Gastrocnemius medialis (tissue), 4 donors: ENCODE measurements at places on chromosomes 12 and 14. TPM values are rescaled to one million over a fixed set of nuclear protein-coding genes. Genes with fewer than 3 reads are reported as not detected.

PPP2R5C gene
- total RNA-seq, result 65.9 TPM

TIMELESS gene
- total RNA-seq, result 1.9 TPM

RASSF9 gene
- 0.46 TPM for total RNA-seq

AP1G2 gene
- total RNA-seq, result 7.4 TPM

ZC2HC1C gene
- total RNA-seq, result 6.8 TPM

DDN gene
- total RNA-seq, result 415 TPM

PTPRQ gene
- 0.91 TPM for total RNA-seq

SPTB gene
- total RNA-seq, result 123 TPM

C12orf54 gene
- total RNA-seq, result not detected

LPAR5 gene
- 0.75 TPM for total RNA-seq

TPPP2 gene
- 0.95 TPM for total RNA-seq

KRT83 gene
- not detected for total RNA-seq

RTN1 gene
- total RNA-seq, result 1.4 TPM

TOMM20L gene
- total RNA-seq, result not detected

CD69 gene
- total RNA-seq, result not detected

PTPN6 gene
- total RNA-seq, result 6.9 TPM

RNASE12 gene
- total RNA-seq, result not detected

KCNH3 gene
- total RNA-seq, result not detected

CCDC85C gene
- total RNA-seq, result 19.9 TPM

CLEC4C gene
- total RNA-seq, result not detected

ESR2 gene
- total RNA-seq, result not detected

GNG2 gene
- total RNA-seq, result 4.9 TPM
